ENCODE measurements at places on chromosomes 12 and 14. TPM values are rescaled to one million over a fixed set of nuclear protein-coding genes. Genes with fewer than 3 reads are reported as not detected.

DNA sequence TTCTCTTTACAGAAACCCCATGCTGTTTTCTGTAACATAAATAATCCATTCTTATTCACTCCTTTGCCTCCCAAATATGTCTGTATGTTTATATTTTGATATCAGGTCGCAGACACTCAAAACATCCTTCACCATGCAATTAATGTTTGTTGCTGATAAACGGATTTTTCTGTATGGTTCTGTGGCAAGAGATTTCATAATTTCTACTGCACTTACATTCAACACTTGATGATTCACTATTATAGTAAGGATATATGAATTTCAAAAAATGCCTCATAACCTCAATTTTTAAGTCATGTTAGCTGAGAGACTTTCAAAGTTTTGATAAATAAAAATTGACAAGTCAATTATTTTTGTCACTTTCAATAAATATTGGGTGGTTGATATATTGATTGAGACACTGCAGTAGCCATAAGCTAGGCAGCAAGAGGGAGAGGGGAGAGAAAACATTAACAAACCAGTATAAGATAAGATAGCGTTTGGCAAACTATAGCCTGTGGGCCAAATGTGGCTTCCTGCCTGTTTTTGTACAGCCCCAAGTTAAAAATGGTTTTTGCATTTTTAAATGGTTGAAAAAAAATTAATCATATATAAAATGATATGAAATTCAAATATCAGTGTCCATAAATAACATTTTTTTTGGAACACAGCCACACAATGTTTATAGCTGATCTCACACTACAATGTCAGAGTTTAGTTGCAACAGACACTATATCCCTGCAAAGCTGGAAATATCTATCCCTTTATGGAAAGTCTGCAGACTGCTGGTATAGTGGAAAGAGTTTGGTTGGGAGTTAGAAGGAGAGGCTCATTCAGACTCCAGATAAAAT, 18.3 kb downstream of the ALDH6A1 start:
- no peak for DNase-seq

Gene ADAMTS20
- polyA plus RNA-seq = 0.72 TPM

Gene KLRK1
- polyA plus RNA-seq = 0.48 TPM

Gene VRTN
- polyA plus RNA-seq = not detected

Measured in hindlimb muscle (tissue), 1 donor.